ENCODE measurements at places on chromosomes 4 and X.
A peak's percentile ranks its signal among the peaks of the same experiment; 100 is the strongest.

- peak; percentile 21 for DNase-seq
Observed at GRCh38 chr4:61301271-61301670, 101.1 kb downstream of the ADGRL3 start.

- peak; percentile 67 for DNase-seq
Observed at GRCh38 chrX:40109288-40110008, 11.7 kb upstream of the BCOR start.

DNA sequence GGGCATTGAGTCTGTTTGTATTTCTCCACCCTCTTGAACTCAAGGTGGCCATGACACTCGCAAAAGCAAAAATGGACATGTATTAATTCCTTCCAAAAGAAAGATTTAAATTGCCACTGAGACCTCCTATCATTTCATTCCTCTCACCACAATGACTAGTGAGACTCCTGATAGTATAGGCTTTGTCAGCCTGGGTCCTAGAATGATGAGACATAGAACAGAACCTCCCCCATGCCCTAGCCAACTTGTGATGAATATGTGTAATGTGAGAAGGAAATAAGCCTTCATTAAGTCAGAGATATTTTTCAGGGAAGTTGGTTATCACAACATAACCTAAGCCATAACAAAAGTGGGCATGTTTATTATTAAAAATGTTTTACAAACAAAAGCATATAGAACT is 62.5 kb downstream of the ASB9 start:
- DNase-seq = no peak

DNA sequence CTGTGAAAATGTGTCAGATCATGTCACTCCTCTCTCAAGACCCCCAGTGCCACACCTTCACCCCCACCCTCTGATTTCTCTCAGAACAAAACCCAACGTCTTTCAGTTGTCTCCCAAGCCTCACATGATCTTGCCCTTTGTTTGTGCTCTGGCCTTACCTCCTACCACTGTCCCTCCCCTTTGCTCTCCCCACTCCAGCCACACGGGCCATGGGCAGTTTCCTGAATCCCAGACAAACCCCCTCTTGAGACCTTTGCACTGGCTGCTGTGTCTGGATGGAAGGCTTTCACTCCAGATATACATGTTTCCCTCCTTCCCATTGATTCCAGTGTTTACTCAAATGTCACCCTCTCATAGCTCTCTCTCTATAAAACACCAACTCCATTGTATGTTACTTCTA is 3.6 kb upstream of the CENPE start:
- no peak for DNase-seq

DNA sequence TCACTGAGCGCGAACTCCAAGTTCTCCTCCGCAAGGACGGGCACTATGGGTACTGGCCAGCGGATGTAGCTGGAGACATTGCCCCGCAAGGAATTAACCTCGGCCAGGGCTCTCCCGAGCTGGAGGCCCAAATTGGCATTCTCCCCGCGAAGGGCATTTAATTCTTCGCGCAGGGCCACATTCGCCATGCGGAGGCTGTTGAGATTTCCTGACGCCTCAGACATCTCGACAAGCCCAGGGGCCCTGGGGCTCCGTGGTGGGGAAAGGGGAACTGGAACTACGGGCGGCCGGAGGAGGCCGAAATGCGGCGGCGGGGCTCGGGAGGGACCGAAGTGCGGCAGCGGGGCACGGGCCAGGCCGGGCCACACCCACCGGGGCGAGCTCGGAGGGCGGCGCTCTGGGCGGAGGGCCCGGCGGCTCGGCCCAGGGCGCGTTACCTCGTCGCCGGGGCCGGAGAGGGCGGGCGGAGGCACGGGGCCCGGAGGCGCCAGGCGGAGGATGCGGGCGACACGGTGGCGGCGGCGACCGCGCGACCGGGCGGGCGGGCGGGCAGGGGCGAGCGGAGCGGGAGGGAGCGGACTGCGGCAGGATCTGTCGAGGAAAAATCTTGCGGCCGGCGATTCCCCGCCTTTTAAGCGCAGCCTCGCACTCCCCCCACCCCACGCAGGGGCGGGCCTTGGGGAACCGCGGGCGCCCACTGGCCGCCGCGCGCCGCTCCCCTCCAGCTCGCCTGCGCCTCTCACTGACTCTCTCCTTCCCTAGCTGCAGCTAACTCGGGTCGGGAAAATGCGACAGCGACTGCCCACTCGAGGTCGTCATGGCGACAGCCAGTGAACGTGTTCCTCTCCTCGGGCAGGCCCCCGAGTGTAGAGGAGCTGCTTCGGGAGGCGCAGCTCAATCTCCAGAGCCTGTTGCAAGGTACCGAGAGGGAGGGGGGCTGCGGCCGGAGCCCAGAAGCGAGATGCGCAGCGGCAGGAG is at the start of gene RTL5:
RTL5 (minus strand) TSS at position 599 of the 978 bp plus-strand sequence.
- DNase-seq = peak; percentile 95

DNA sequence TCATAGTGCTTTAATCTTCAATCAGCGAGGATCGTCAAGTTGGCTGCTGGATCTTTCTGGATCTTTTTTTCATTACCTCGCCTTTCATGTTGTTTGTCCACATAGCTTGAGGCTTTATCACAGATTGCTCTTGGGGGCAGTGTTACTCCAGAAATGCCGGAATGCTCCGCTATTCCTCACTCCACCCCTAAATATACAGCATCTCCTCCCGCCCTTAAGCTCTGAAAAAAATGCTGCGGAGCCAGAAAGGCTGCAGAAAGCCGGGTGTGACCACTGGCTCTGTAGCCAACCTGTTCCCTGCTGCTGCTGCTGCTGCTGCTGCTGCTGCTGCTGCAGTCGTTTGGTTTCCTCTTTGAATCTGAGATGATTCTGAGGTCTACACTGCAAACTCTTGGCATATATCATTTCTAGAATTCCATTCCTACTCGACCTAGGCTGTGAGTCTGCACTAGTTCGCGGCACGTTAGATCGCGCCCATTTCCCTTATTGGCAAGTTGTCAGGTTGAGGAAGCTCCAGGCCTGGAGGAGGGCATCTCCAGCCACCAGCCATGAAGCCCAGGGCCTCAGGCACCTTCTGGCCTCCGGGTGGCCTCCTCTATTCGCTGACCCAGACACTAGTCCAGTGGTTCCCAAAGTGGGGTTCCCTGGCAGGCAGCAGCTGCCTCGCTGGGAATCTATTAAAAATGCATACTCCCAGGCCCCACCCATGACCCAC is 34.2 kb downstream of the WDR13 start:
- DNase-seq = peak; percentile 93

GRCh38 chrX:3442691-3443090 is 96.2 kb upstream of the MXRA5 start:
- no peak for DNase-seq

GRCh38 chrX:13338996-13339515 is 19.2 kb upstream of the ATXN3L start:
- DNase-seq = no peak

GRCh38 chr4:66465111-66465510 is 794.8 kb upstream of the EPHA5 start:
- no peak for DNase-seq

DNA sequence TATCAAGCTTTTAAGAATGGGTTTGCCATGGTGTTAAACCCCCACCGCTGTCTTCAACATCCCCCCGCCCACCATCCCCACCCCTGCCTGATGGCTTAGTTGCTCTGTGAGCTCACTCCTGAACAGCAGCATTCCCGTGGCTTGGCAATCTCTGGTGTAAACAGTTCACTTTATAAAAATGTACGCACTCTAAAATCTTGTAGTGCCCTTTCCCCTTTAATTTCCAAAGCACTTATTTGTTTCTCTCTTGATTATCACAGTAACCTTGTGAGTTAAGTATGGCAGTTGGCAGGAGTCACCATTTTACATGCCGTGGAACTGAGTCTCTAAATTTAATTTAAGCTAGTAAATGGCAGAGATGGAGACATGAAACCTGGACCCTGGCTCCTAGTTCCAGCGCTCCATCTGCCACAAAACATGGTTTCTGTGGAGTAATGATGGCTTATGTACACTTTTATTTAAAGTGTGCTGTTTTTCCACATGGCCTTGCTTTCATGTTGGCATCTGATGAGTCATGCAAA is 123.1 kb downstream of the AFF1 start:
- no peak for DNase-seq

DNA sequence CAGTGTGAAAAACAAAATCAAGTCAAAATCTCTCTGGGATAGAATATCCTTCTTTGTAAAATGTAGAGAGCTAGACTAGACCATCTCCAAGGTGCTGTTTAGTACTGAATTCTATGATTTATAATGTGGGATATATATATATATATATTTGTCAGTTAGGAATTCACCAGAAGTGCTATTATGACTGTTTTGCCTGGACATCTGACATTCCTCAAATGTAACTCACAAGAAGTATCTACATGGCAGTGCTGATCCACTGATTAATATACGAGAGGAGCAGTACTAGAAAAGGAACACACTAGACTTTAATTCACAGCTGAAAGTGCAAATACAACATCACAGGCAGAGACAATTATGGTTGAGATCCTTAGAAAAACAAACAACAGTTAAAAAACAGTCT is 208.9 kb downstream of the GBA3 start:
- DNase-seq = no peak

GRCh38 chrX:154333837-154334271 is 38.3 kb downstream of the TKTL1 start:
- DNase-seq = no peak

- peak; percentile 79 for DNase-seq
Observed at GRCh38 chrX:153926858-153927671, 1.0 kb upstream of the ARHGAP4 start.

DNA sequence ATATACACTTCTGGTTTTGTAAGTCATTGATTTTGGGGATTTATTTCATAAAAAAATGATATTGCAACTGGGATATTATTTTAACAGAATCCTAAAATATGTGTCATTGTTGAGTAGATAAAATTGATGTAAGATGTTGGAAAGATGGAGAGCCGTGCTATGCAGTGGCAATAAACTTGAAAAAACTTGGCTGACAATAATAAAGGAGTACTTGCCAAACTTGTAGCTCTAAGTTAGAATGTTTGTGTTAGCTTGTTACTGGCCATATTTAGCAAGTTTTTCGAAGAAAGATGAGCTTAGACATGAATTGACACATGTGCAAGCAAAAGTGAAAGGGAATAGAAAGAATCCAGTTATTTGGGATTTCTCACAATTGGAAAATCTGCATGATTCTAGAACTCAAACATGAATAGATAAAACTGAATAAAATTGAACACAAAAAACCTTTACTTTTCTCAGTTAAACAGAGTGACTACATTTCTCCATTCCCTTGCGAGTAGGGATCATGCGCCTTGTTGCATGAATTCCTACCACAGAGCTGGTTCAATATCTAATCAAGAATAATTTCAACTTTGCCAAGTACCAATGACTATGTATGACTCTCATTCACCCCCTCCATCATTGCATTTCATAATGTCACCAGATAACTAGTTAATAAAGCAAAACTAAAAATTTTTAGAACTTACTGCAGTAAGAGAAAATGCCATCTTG is 327.8 kb downstream of the CAMK2D start:
- DNase-seq = no peak

DNA sequence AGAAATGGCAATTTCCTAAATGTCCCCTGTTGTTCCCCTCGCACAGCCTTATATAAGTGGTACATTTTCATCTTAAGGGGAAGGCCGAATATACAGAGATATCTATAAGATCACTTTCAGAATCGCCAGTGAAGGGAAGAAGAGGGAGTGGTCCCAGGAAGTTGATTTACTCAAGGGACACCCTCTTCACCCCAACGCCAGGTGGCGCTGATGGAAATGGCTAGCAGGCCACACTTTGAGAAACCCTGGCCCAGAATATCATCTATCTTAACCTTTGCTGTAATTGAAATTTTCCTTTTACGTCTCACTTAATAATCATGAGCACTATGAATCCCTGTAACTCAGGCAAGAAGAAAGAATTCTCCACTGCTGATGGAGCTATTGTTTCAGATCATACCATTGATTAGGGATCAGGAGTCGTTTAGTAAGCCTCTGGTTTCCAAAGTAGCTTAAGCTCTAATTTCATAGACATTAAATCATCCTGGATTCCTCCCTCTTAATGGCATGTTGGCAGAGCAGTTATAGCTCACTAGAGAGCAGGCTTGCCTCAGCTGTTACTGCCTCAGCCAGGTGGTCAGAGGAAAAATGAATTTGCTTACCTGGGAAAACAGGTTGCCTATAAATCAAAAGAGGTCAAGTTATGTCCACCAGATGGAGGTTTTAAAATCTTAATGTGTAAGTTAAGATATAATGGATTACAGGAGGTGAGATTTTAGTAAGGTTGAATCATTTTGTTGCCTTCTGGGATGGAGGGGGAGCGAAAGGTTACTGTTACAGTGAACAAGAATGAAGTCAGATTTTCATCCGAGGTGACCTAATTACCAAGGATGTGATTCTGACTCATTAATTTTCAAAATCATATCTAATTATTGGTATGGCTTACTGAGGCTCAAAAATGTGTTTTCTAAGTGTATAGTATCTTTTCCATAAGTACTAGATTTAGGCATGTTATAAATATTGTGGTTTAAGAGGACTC is 941.2 kb upstream of the TENM3 start:
- DNase-seq = peak; percentile 89

DNA sequence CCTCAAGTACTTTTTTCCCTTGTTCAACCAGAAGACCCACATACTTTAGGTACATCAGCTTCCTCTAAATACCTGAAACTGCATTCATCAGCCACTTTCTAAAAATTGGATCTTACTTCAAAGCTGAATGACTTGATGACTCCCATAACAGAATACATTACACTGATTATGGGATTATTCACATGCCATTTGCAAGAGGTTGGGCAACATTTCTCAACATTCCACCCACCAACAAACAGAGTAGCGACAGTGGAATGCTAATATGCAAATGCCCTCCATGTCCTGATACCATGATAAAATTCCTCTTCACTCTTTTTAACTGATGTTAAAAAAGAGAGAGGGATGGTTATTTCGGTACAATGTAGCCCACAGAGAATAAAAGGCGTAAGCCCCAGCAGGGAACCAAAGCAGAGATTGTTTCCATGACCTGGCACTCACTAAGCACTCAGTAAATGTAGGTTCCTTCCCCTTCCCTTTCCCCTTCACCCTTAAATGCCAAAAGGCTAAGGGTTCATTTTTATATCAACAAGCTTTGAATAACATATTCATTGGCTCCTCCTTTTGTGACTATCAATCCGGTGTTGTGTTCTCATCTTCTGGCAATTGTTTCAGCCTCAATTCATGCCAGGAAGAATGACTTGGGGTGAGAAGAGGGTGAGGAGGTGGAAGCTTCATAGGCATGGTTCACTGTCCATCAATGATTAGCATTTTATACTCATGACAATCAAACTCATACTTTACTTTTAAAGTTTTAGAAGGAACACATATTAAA is 317.2 kb downstream of the DHX15 start:
- no peak for DNase-seq

GRCh38 chr4:185950891-185951290 is 118.1 kb upstream of the TLR3 start:
- DNase-seq = no peak

DNA sequence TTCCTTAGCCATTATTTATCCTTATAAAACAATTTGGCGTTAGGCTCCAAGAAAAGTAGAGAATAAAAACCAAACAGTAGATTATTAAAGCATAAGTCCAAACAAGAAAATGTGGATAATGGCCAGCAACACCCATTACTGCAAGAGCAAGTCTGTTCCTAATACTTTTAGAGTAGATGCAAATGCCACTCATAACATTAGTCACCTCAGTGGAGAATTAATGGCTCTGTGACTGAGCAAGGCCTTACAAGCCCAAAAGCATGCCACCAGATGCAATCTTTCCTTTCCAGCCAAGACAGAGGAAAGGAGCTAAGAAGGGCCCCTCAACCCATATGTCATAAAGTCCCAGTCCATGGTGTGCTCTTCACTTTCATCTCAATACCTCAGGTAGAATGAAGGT is 373.8 kb downstream of the OPHN1 start:
- no peak for DNase-seq

Measured in NCI-H146 (cell line).